ENCODE measurements at places on chromosomes 12 and 14.

GRCh38 chr12:49678711-49679110 lies 28.5 kb downstream of the FMNL3 start:
- no peak for DNase-seq

- DNase-seq, result no peak
Measured at GRCh38 chr14:88327497-88327896, 4.4 kb upstream of the KCNK10 start.

DNA sequence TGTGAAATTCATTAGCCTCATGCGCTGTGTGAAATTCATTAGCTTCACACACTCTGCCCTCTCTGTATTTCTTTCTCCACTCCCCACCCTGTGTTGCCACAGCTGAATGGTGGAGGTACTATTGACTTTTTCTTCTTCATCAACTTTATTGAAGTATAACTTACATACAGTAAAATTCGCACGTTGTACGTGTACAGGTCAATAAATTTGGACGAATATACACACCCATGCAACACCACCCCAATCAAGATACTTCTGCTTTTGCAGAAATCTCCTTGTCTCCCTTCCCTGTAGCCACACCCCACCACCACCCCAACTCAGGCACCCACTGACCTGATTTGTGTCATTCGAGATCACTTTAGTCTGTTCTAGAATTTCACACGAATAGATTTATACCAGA lies 51.8 kb downstream of the FBXL14 start:
- no peak for DNase-seq

- DNase-seq, result no peak
Measured at GRCh38 chr14:32367516-32367915, 38.4 kb downstream of the AKAP6 start.

GRCh38 chr12:25852792-25853191 lies 105.7 kb upstream of the RASSF8 start:
- no peak for DNase-seq

GRCh38 chr14:24379907-24380730 lies 12.1 kb downstream of the NFATC4 start:
- no peak for DNase-seq

- no peak for DNase-seq
Measured at GRCh38 chr12:124010687-124011086, 37.7 kb downstream of the ZNF664 start.

- DNase-seq, result peak; percentile 27
Measured at GRCh38 chr12:30930238-30930637, 3.7 kb downstream of the TSPAN11 start.

- DNase-seq, result no peak
Measured at GRCh38 chr12:12020762-12021161, 50.0 kb upstream of the BCL2L14 start.
